ENCODE measurements at places on chromosomes 1 and 21.

DNA sequence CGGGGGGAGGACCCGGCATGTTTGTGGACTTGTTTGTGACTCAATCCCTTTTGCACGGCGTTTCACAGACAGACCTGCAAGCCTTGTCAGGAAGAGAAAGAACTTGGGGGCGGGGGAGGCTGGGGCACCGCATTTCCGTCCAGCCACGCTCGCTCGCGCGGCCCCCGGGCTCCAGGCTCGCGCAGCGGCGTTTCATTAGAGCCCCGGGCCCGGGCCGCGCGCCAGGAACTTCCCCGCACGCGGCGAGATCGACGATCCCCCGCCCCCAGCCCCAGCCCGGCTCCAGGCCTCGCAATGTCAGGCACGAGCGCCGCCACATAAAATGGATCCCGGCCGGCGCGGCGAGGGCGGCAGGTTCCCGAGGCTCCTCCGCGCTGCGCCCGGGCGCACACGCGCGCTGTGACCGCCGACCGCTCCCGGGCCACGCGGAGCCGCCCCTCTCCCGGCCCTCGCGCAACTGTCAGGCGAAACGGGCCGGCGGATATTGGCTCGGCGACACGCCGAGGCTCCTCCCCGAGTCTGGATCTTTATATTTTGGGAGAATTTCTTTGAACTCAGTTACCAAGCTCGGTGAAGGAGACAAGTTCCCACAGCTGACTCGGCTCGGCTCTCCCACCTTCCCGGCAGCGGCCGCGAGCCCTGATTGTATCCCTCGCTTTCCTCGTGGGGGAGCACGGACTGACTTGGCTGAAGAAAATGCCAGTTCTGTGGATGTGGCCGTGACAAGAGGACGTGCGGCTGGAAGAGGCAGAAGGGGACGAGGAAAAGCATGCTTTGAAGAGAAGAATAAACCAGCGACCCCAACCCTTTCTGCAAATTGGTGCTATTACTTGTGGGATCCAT is at the start of gene KIF26B:
TSS of gene KIF26B (plus strand) at position 557 of the 843 bp plus-strand sequence. CDS start 440 bp downstream, outside the sequence.
- DNase-seq = no peak

GRCh38 chr1:151175041-151175741 is 590 bp downstream of the TMOD4 start:
- DNase-seq = no peak

- DNase-seq = no peak
Observed at GRCh38 chr1:117284399-117285215, 73.9 kb upstream of the VTCN1 start.

GRCh38 chr1:181469829-181470228 is 13.5 kb upstream of the CACNA1E start:
- no peak for DNase-seq

GRCh38 chr1:203153989-203154821 is 21.4 kb downstream of the MYBPH start:
- no peak for DNase-seq

DNA sequence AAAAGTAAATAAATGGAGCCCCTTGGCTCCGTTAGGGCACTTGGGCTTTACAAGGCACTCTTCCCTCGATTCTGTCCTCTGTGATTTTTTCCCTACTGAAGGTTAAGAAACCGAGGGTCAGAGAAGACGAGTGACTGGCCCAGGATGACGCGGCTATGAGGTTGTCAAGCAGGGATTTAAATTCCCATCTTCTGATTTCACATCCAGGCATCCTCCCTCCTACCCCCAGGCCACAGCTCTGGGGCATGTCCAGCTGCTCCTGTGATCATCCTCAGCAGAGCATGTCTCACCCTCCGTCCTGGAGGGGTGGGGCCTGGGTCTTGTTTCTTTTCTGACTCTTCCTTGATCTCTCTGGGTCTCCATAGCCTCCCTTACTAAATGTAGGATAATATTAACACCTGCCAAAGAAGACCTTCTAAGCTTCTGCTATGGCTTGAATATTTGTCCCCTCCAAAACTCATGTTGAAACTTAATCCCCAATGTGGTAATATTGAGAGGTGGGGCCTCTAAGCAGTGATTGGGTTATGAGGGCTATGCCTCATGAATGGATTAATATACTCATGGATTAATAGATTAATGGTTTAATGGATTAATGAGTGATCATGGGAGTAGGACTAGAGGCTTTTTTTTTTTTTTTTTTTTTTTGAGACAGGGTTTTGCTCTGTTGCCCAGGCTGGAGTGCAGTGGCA is 4.6 kb downstream of the CRYBG2 start:
- no peak for DNase-seq

DNA sequence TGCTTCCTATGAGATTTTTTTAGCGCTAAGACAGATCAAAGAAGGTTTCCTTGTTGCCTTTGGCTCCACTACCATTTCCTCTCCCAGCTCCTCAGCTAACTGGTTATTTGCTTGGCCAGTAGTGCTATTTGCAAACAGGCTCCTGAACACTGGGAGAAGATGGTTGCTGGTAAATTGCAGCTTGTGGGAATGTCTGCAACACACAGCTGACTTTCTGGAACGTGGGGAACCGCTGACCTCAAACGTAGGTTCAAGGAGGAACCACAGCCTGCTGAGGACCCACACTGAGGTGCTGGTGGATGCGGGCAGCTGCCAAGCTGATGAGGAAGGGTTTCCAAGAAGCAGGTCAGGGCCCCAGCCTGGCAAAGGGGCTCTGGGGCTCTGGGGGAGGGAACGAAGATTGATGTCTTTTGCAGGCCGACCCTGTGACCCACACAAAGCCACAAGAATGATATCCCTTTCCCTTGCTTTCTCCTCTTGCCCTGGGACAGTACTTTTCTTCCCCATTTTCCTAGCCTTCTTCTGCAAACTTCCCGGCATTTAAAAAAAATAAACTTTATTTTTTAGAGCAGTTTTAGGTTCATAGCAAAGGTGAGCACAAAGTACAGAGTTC is 24.8 kb downstream of the GNG4 start:
- DNase-seq = no peak

DNA sequence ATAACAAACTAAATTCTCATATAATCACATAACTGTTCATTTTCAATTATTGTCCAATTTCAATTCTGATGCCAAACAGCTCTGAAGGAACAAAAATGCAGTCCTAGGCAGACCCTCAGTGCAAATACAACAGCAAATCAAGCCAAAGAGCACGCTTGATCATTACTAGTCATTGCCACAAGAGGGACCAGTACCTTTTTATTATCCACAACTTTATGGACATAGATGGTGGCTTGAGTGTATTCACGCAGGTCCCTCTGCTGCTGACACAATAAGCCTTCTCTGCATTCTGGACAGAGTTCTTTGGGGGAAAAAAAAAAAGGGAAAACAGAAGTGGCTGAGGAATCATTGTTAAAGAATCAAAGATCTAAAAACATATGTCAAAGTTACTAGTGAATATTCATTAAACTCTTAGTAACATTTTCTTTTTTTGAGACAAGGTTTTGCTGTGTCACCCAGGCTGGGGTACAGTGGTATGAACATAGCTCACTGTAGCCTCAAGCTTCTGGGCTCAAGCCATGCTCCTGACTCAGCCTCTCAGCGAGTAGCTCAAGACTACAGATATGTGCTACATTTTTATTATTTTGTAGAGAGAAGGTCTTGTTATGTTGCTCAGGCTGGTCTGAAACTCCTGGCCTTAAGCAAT is 34.3 kb upstream of the RAP1GAP start:
- no peak for DNase-seq

DNA sequence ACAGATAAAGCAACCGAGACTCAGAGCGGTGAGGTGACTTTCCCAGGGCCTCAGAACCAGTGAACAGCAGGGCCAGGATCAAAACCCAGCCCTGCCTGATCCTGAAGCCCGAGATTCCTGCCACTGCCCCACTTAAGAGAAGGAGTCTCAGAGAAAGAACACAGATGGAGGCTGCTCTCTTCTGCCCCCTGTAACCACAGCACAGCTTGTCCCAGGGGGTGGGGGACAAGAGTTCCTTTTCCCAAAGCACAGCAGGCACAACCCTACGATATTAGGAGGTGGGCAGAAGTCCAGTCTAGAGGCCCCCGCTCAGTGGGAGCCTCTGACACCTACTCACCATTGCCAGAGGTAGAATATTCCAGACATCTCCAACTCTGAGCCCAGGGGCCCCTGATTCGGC is 24.0 kb upstream of the VWA5B1 start:
- no peak for DNase-seq

- DNase-seq = no peak
Observed at GRCh38 chr1:31670593-31670964, 25.9 kb upstream of the PEF1 start.

- DNase-seq = no peak
Observed at GRCh38 chr1:160747717-160748116, 8.7 kb downstream of the SLAMF7 start.
